Sciatic nerve (tissue), 2 donors: ENCODE measurements at places on chromosomes 11 and 22. TPM values are rescaled to one million over a fixed set of nuclear protein-coding genes. Genes with fewer than 3 reads are reported as not detected.

The NRIP3 gene
- 0.62 TPM for total RNA-seq

The SERPIND1 gene
- 1.6 TPM for total RNA-seq

The WNT11 gene
- total RNA-seq: 11.6 TPM

The TRIM49 gene
- total RNA-seq: not detected

DNA sequence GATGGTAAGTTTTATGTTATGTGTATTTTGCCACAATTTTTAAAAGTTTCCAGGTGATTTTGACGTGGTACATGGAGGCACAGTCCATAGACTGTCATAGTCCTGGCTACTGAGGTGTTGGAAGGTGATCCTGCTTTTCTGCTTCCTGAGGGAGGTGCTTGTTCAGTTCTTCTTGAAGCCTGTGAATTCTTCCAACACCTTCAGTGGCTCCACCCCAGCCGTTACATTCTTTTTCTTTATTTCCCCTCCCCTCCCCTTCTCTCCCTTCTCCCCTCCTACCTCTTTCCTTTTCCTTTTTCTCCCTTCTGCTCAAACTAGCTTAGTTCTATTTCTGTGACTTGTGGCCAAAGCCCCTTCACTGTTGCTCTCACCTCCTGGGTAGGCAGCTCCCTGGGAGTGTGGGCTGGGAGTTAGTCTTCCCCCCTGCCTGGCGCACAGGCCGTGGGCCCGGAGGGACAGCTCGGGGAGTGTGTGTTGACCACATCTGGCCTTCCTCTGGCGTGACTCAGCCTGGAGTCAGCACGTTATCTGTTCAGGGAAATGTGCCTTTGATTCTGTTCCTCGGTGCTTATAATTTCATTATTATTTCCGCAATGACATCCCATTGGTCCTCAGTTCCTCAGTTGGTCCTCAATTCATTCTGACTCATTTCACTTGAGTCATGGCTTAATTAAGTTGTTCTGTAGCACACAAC, 566.2 kb downstream of the TBC1D22A start:
- no peak for DNase-seq

DNA sequence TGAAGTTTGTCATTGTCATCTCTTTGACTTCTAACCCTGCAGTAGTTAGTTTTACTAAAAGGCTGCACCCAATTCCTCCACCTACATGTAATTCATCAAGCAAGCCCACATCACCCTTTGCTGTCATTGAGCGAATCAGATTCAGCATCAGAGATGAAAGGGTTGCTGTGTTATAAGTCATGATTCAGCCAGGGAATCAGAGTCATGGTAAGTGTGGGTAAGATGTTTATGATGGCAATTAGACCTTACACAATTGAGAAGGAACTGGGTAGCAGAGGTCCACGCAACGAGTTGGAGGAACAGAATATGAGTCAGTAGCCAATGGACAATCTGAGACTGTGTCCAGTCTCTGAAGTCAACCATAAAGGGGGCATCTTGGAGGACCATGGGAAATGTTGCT, 162.8 kb upstream of the SNX19 start:
- no peak for DNase-seq

DNA sequence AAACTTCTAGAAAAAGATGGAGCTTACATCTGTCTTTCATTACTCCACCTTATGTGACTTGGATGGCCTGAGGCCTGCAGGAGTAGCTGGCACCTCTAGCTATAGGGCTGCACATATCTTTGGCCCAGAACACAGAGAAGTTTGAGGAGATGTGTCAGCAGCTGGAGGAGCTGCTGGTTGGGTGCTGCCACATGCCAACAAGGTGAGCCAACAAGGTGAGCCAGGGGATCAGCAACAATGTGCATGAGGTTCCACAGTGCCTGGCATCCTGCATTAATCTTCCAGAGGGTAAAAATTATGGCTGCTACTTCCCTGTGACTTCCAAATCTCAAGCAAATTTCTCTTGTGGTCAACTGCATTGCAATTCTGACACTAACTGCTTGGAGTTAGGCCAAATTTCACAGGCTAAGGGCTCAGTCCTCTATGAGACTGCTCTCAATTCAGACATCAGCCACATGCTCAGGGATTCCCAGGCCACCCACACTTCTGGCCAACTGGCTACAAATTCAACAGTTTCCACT, 16.0 kb downstream of the RBM7 start:
- no peak for DNase-seq

DNA sequence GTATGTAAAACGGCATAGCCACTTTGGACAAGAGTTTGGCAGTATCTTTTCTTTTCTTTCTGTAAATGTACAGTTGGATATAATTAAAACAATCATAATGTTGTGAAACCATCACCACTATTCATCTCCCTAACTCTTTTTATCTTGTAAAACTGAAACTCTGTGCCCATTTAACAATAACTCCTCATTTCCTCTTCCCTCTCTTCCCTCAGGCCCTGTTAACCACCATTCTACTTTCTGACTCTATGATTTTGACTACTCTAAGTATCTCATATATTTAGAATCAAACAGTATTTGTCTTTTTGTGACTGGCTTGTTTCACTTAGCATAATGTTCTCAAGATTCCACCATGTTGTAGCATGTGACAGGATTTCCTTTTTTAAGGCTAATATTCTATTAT, 10.2 kb downstream of the SCUBE2 start:
- no peak for DNase-seq

GRCh38 chr11:13116491-13116890, 107.4 kb downstream of the RASSF10 start:
- DNase-seq: no peak

DNA sequence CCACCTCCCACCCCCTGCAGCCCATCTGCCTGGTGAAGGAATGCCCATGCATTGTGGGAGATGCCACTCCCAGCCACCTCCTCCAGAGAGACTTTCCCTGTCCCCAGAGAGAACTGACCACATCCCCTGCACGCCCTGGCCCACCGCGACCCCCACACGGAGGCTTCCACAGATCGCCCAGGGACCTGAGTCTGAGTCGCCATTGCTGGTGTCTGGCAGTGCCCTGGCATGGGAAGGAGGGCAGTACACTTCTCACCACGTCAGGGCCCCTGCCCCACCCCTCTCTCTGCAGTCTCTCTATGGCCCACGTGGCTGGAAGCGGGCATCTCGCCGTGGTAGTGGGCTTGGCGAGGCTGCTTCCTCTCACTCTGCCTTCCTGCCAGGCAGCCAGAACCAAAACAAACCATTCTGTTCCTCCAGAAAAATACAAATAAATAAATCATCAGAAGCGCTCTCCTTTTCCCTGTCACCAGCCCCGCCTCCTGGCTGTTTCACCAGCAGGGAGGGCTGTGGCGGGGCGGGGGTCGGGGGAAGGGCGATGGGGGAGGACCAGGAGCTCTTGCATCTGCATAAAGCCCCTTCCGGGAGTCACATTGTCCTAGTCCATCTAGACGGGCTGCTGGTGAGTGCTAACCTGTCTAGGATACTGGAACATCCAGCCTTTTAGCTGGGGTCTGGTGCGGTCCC, 20.9 kb downstream of the SHISAL1 start:
- no peak for DNase-seq

GRCh38 chr11:47349521-47350095, 2.9 kb downstream of the MYBPC3 start:
- DNase-seq: no peak

GRCh38 chr22:27779643-27780042, 21.9 kb downstream of the MN1 start:
- DNase-seq: no peak

- DNase-seq: no peak
These were observed 65.5 kb downstream of the USP35 start for GRCh38 chr11:78254268-78254667.

- no peak for DNase-seq
These were observed 318.0 kb downstream of the KIRREL3 start for GRCh38 chr11:126682590-126682989.

GRCh38 chr11:15010865-15011264, 38.7 kb upstream of the CALCA start:
- no peak for DNase-seq

DNA sequence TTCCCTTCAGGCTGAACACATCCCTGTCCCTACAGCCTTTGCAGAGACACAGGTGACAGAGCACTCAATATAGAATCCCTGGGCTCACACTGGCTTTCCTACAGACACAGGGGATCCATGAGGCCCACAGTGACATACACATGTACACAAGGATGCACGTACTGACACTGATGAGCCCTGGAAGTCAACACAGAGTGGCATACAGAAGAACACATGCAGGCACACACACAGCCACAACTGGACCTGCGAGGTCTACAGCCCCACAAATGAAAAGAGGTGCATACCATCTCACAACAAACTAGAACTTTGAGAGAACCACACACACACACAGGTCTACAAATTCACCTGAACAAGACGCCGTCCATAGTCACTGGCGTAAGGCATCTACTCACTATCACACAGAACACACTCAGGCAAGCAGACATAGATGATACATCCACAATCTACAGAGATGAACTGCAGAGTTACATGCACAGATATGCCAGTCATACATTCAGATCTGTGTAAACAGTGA, 3.5 kb upstream of the ZNF74 start:
- DNase-seq: no peak

DNA sequence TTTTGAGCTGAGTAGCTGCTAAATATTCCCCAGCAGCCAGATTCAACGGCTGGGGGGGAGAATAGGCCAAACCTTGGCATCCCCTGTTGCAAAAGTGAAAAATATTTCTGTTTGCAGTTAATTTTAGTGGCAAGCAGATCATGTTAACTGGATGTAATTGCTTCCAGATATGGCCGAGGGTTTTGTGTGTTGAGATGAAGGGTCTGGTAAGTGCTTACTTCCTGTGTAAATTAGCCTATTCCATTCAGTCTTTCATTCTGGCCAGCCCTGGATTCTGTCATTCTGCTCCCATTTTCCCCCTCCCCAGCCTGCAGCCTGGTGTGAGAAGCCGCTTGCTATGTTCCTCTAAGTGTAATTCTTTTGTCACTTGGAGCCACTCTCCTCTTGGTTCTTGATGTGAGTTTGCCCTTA, 17.4 kb downstream of the ZBTB16 start:
- no peak for DNase-seq

- peak; percentile 73 for DNase-seq
These were observed 16.2 kb upstream of the LDLRAD3 start for GRCh38 chr11:35927682-35928081.

GRCh38 chr11:44817207-44817949, 90.6 kb downstream of the TSPAN18 start:
- DNase-seq: no peak

GRCh38 chr11:119481021-119481666, 58.2 kb upstream of the THY1 start:
- peak; percentile 92 for DNase-seq
